ENCODE measurements at places on chromosomes 2 and 18.

- no peak for DNase-seq
Measured at GRCh38 chr2:109164739-109165221, 35.8 kb downstream of the SH3RF3 start.

DNA sequence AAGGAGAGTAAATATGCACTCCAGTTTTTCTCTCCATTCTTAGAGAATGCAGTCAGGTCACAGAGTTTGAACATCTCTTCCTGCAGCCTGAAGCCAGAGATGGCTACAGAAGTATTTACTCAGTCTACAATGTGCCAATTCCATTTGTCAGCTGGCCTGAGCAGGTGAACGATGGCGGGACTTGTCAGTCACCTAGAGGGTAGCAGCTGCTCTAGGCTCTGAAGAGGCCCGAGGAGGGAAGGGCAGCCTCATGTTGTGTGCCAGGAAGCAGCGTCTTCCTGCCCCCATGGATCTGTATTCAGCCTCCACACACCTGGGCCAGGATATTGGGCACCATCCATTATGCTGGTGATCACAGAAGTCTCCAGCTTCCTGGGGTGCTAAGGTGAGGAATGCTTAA is 316.7 kb upstream of the CHAC2 start:
- DNase-seq, result no peak

GRCh38 chr2:192327576-192327975 is 132.8 kb upstream of the TMEFF2 start:
- DNase-seq, result no peak

DNA sequence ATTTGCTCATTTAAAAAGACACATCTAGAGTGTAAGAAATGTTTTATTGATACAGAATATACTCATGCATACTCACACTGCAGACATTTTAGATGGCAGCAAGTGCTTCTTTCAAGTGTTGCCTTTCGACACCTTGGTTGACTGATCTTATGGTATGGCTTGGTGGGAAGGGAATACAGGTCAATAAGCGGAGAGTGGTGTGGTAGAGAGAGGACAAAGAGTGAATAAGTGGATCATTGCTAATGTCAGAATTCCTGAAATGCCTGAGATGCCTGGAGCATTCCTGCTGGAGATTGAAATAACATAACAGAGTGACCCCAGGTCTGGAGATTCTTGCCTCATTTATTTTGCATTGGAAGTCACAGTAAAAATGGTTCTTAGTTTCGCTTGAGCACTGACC is 76.7 kb downstream of the RND3 start:
- DNase-seq, result no peak

DNA sequence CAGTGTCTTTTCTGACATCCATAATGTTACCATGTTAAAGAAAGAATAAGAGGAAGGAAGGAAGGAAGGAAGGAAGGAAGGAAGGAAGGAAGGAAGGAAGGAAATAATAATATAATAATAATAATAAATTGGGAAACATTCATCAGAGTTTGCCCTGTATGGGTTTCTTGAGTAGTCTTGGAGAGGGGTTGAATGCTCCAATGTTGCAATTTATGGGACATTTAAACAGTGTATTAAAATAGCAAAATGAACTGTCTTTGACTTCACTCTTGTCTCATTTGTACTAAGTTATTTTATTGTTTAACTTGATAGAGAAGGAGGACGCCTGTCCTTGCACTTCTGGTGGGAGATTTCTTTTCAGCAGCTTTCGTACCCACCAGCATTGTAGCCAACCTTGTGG is 277.7 kb downstream of the RNF144A start:
- no peak for DNase-seq

DNA sequence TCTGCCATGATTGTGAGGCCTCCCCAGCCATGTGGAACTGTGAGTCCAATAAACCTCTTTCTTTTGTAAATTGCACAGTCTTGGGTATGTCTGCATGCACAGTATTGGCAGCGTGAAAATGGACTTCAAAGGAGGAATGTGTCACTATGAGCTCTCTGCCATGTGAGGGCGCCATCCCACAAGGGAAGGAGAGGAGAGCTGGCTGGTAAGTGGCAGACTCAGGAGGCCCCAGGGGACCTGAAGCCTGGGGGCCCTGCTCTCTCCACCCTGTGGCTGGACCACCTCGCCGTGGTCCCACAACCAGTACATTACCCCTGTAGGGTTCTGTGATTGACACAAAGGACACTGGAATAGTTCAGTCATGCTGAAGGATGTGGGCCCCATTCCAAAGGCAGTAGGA is 122.1 kb downstream of the RPIA start:
- DNase-seq, result no peak

- DNase-seq, result no peak
Measured at GRCh38 chr18:27493182-27493581, 308.1 kb upstream of the CHST9 start.

DNA sequence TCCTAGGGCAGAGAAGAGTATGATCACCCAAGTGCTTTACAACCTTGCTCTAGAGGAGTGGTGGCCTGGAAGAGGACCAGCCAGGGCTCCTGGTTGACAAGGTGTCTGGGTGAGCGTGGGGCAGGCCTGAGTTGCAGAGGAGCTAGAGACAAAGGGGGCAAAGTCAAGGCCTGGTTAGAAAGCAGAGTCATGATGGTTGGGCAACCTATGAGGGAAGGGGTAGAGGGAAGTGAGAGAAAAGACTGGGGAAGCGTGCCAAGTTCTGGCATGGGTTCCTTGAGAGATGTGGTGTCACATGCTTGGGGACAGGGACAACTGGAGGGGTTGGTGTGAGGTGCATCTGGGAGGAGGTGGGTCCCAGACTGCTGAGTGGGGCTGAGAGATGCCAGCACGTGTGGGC is 13.5 kb downstream of the ZFP36L2 start:
- DNase-seq, result no peak

DNA sequence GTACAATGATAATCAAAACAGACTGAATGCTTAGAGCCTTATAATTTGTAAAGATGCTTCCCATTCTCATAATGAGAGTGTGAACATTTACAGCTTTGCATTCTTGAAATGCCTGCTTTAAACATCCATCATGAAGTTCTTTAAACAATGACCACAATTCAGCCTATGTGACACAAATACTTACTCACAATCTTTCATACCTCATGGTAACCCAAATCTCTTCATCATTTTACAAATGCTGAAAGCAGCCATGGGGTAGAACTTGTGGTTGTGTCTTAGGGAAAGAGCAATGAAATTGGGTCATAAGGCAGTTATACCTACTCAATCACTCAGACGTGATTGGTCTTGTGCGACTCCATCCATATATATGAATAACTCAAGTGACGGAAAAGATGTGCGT is 140.7 kb downstream of the RND3 start:
- no peak for DNase-seq

- DNase-seq, result no peak
Measured at GRCh38 chr2:45380131-45380836, 230.8 kb downstream of the SRBD1 start.

DNA sequence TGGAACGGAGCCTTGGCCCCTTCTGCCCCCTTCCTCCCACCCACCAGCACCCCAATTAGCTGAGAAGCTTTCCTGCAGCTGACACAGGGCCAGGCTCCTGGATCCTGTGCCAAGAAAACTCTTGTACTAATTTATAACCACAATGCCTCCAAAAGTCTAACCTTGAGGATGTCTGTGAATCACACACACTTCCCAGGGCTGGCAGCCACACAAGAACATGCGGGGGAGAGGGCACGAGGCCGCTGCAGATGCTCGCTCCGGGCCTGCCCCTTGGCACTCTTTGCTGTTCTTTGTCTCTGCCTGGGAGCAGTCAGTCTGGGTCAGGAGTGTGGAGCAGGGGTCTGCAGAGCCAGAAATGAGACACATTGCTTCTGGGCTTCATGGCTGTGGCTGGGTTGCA is 62.7 kb upstream of the KIF5C start:
- DNase-seq, result no peak

GRCh38 chr2:9599430-9599829 is 31.4 kb downstream of the YWHAQ start:
- DNase-seq, result no peak

DNA sequence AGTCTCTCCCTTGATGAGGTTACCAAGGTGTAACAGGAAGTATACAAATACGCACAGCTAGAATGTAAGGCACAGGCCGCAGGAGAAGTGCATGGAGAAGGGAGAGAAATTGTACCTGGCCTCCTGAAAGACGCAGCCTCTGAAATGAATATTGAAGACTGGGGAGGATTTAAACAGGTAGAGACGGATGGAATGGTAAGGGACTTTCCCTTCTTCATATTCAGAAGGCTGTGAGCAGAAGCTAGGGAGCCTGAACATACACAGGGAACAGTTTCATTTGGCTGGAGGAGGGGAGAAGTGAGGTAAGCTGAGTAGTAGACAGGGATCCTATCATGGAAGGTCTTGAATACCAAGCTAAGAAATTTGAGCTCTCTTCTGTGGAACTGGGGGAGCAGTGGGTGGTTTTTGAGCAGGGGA is 112.7 kb downstream of the ANKRD44 start:
- no peak for DNase-seq

- no peak for DNase-seq
Measured at GRCh38 chr2:171813126-171813525, 80.9 kb downstream of the SLC25A12 start.

DNA sequence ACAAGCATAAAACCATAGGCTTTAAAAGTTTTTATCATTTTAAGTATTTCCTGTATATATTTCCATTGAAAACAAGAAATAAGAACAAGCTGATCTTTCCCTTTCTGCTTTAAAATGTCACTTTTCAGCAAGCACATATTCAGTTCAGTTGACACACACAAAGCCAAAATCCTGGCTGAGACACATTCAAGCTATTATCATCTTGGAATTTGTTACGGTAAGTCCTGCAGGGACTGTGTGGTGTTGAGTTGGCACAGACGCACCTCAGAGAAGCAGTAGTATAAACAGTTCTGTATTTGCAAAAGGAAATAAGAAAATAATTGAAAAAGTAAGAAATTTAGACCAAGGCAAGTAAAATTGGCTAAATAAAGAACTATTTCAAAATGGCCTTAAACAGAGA is 10.4 kb upstream of the DAW1 start:
- DNase-seq, result no peak

- DNase-seq, result no peak
Measured at GRCh38 chr2:17401096-17401495, 117.1 kb downstream of the RAD51AP2 start.

DNA sequence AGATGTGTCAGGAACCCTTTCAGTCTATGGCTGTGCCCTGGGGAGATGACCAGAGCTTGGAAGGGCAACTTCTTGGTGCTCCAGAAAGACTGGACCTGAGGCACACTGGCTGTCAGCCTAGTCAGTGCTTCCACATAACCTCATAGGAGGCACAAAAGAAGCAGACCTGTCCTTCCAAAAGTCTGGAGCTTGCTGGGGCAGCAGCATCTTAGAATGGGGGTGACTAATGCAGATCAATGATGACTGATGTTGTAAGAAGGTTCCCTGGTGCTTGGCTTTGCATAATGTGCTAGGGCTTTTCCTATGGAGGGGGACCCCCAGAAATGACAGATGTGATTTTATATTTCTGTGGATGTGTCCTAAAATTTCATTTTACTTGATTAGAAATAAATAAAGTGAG is 255.7 kb upstream of the THUMPD2 start:
- no peak for DNase-seq

DNA sequence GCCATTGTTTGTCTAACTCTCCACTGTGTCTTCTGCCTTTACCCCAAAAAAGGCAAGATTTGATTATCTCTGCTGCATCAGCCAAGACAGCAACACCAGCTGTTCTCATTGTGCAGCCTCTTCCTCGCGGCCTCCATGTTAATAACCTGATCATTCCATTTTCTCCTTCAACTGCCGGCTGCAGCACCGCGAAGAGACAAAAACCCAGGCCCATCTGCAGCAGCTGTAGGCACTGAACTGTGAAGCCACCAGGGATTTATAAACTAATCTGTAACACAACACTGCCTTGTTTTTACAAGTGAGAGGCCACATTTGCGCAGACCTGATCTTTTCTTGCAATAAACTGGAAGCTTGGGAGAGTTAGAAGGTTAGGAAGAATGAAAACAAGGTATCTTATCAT is 147.8 kb downstream of the SATB2 start:
- no peak for DNase-seq

- peak; percentile 80 for DNase-seq
Measured at GRCh38 chr2:160224060-160224459, 24.0 kb upstream of the ITGB6 start.

GRCh38 chr2:186687807-186688211 is 6.1 kb upstream of the FAM171B start:
- no peak for DNase-seq

- no peak for DNase-seq
Measured at GRCh38 chr2:127330753-127331152, 36.8 kb upstream of the ERCC3 start.

DNA sequence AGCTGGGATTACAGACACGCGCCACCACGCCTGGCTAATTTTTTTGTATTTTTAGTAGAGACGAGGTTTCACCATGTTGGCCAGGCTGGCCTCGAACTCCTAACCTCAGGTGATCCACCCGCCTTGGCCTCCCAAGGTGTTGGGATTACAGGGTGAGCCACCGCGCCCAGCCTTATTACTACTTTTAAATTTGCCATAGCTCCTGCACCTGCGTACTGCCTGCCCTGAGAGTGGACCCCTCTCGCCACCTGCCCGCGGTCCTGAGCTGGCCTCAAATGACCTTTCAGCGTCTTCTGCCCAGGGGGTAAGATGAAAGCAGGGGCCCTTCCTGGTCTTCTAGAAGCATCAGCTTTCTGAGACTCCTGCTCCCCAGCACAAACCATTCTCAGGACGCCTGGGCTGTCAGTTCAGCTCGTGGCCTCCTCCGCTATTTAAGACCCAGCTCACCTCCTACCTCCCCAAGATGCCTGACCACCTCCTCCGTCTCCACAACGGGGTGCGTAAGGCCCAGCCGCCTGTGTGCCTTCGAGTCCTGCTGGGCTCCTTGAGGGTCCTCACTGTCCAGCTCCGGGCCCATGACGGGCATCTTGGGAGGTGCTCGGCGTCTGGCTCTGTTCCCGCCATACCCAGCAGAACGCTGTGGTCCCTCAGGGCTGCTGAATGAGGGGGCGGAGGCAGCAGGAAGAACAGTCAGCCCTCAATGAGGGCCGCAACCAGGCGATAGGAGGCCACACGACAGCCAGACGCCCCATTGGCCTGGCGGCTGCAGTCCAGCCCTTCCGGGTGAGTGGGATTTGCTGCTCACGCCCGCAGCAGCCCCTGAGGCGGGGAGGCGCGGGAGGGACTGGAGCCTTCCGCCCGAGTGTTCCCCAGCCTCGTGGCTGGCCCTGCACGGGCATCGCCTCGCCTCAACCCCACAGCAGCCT is 266.6 kb downstream of the TFCP2L1 start:
- DNase-seq, result no peak

- DNase-seq, result peak; percentile 80
Measured at GRCh38 chr2:127674241-127675209, 805 bp downstream of the LIMS2 start.

- DNase-seq, result no peak
Measured at GRCh38 chr2:127527001-127527804, 914 bp upstream of the IWS1 start.
